ENCODE measurements at places on chromosomes 6 and 20.

DNA sequence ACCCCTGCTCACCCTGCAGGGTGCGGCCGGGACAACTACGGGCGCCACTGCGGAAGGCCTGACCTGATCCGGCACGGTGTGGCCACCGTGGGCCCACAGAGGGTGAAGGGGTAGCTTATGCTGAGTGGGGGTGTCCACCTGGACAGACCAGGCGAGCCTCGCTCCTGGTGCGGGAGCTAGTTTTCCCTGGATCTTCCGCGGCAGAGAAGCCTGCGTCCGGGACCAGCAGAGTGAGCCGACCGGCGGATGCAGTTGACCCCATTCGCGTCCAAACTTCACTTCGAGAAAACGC, 38.2 kb downstream of the NCR2 start:
- no peak for DNase-seq

GRCh38 chr6:147891671-147892070, 383.2 kb downstream of the SAMD5 start:
- DNase-seq = no peak

DNA sequence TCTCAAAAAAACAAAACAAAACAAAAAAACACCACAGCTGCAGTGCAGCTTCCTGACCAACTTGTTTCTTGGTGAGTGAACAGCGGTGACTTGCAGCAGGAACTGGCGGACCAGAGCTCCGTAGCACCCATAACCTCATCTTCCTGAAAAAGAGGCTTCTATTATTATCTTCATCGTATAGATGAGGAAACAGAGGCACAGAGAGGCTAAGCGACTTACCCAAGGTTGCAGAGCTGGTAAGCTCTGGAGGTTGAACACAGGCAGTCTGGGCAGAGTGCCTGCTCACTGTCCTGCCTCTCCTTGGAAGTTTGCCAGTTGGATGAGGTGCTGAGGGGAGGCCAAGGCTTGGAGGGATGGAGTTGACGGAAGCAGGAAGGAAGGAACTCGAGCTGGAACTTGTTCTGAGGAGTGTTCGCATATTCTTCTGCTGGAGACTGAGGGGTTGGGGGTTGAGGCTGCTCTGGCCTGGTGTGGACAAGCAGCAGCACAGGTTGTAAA, 47.9 kb upstream of the CCDC167 start:
- DNase-seq = peak; percentile 93

DNA sequence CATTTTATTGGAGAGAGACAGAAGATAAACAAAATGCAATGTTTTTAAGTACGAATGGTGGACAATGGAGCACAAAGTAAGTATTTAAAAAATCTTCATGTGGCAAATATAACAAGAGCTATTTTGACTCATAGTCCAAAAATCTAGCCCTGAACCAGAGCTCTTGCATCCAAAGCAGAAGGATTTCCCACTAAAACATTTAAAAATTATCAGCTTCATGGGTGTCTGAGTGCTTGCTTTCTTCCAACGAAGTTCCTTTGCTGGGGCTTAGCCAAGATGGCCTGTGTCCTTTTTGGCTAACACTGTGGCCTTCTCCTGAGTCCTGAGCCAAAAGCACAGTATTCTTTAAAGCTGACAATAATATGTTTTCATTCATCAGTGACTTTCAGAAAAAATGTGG, 161.7 kb downstream of the RIMS1 start:
- no peak for DNase-seq

GRCh38 chr6:22147921-22148776, 148.7 kb downstream of the PRL start:
- peak; percentile 72 for DNase-seq
